ENCODE measurements at places on chromosomes 12 and 14.

- DNase-seq, result no peak
Observed at GRCh38 chr14:102209224-102209966, 69.7 kb downstream of the WDR20 start.

GRCh38 chr12:45775465-45775864 lies 46.0 kb downstream of the ARID2 start:
- no peak for DNase-seq

DNA sequence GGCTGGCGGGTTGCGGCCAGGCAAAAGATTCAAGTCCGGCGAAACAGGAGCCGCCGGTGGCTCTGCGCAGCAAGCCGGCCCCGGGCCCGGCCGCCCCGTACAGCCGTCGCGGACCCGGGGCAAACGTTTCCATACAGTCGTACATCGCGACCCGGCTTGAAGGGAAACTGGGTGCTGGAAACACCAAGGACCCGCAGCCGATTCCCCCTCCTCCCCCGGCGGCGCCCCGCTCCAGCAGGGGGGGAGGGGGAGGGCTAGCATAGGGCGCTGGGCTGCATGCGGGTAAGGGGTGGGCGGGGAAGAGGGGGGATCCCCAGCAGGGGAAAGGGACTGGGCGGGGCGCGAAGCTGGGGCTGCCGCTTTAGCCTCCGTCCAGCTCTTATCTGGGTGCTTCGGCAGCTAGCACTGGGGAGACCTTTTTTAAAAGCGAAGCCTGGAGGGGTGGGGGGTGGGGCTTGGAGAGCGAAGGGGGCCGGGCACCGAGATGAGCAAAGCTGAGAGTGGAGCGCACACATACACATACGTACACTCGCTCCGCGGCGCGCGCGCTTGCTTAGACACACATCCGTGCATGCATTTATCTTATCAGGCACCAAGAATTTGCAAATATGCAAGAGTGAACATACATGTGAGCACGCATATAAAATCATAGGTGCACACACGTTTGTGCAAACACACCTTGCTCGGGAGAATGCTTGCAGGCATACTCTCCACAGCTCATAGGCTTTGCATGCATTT lies 11.9 kb downstream of the RARG start:
- DNase-seq, result peak; percentile 83

GRCh38 chr12:50862316-50862715 lies 19.6 kb downstream of the TMPRSS12 start:
- DNase-seq, result peak; percentile 68

DNA sequence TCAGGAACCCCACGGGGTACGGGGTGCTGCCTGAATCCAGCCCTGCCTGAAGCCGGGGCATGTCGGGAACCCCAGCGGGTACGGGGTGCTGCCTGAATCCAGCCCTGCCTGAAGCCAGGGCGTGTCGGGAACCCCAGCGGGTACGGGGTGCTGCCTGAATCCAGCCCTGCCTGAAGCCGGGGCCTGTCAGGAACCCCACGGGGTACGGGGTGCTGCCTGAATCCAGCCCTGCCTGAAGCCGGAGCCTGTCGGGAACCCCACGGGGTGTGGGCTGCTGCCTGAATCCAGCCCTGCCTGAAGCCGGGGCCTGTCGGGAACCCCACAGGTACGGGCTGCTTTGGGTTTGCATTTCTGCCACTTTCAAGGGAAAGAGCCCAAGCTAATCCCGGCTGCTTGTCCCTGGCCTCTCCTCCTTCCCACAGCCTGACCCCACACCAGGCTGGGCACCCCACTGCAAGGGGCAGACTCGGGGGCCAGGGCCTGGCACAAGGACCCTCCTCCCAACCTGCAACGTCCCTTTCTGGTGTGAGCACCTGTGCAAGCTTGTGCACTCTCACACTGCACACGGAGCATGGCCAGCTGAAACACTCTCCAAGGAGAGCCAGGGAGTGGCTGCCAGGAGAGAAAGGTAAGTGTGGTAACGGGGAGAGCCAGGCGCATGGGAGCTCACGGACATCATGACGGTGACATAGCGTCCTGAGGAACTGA lies 5.6 kb upstream of the FBRSL1 start:
- DNase-seq, result no peak

DNA sequence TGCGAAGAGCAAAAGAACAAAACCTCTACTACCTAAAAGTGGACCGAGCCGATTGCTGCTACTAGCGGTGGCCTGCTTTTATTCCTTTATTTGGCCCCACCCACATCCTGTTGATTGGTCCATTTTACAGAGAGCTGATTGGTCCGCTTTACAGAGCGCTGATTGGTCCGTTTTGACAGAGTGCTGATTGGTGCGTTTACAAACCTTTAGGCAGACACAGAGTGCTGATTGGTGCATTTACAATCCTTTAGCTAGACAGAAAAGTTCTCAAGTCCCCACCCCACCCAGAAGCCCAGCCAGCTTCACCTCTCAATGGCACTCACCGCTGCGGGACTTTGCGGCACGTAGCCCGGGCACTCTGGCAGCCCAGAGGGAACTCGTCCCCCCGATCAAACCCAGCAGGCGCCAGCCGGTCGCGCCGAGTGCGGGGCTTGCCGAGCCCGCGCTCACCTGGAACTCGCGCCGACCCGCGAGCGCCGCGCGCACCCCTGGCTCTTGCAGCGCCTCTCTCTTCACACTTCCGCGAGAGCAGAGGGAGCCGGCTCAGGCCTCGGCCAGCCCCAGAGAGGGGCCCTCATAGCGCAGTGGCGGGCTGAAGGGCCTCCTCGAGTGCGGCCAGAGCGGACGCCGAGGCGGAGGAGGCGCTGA lies 8.7 kb upstream of the FGD4 start:
- peak; percentile 4 for DNase-seq

GRCh38 chr12:50387972-50388478 lies 8.4 kb downstream of the FAM186A start:
- no peak for DNase-seq

DNA sequence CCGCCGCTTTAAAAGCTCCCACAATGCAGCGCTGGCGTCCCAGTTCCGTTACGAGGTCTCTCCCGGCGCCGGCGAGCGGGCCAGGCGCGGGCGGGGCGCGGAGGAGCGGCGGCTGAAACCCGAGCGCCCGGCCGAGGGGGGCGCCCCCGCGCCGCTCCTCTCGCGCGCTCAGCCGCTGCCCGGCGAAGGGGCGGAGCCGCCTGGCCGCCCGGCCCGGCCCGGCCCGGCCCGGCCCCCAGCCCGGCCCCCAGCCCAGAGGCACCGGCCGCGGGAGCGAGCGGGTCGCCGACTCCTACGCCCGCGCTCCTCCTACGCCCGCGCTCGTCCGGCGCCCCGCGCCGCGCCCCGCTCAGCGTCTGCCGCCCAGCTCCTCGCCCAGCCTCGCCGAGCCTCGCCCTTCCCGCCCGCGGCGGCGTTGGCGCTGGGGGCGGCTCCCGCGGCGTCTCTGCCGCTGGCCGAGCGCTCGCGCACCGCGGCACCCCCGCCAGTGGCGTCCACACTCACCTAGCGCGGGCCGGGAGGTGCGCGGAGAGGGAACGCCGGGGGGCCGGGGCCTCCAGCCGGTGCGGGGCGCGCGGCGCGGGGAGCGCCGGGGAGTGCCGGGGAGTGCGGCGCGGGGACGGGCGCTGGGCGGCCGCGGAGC lies at the start of gene RASSF8:
RASSF8 (plus strand) TSS at position 255 of the 643 bp plus-strand sequence. CDS start 96,662 bp downstream, outside the sequence.
- DNase-seq, result peak; percentile 66

DNA sequence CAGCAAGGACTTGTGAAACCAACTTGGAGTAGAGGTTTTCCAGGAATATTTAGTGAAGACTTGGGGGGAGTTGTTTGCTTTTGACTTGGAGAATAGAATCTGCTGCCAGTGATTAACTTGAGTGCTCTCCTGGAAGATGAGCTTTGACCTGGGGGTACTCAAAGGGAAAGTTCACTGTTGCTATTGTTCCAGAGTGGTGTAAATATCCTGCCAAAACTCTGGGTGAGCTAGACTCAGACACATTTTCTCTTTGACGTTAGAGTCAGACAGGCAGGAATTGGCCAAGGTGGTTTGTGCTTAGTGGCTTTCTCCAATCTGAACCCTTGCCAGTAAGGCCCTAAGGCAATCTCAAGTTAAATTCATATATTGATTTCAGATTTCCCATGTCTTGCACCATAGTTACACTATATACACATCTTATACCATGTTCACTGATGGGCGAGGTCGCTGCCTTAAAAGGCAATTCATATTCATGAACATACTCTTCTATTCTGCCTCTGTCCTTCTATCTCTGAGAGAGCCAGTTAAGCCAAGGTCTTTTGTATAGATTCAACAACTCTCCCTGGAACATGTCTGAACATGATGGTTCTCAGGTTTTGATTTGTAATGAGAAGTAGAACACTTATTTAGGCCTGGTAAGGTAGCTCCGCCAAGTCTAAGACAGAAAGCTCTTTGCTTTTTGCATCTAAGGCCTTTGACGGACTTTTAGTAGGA lies 204.6 kb upstream of the SLC38A2 start:
- no peak for DNase-seq

- DNase-seq, result no peak
Observed at GRCh38 chr14:35395283-35395682, 9.3 kb downstream of the NFKBIA start.

DNA sequence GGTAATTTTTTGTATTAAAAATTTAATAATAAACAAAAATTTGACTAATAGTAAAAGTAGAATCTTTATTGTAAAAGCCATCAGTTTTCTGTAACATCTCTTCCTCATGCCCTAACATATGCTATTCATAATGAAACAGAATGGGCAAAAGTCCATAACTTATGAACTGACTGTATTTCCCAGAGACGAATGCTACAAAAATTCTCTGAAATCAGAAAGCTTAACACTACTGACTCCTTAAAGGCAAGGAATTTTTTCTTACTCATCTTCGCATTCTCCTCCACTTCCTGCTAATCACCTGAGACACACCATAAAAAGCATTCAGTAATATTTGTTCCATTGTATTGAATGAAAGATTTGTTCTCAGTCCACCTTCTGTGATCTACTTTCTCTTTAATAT lies 17.6 kb downstream of the MON2 start:
- DNase-seq, result peak; percentile 52

- DNase-seq, result no peak
Observed at GRCh38 chr14:75402867-75403413, 24.9 kb upstream of the JDP2 start.

GRCh38 chr14:69882915-69883314 lies 3.7 kb downstream of the SMOC1 start:
- no peak for DNase-seq

DNA sequence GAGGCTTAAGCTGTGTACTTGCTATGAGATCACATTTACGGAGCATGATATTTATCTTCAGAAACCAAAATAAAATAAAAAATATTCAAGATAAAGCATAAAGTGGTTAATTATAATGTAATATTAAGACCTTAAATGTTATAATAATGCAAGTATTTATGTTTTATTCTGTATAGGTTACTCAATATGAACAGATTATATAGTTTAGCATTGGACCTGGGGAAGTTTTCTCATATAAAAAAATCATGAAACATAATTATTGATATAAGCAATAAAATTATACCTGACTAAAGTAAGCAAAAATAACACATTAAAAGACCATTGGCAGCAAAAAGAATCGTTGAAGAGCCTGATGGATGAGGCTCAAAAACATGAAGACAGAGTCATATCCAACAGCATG lies 516.2 kb downstream of the SLC16A7 start:
- no peak for DNase-seq

- DNase-seq, result no peak
Observed at GRCh38 chr14:35380794-35381193, 23.8 kb downstream of the NFKBIA start.

GRCh38 chr12:131826097-131826928 lies 1.9 kb upstream of the MMP17 start:
- DNase-seq, result no peak

DNA sequence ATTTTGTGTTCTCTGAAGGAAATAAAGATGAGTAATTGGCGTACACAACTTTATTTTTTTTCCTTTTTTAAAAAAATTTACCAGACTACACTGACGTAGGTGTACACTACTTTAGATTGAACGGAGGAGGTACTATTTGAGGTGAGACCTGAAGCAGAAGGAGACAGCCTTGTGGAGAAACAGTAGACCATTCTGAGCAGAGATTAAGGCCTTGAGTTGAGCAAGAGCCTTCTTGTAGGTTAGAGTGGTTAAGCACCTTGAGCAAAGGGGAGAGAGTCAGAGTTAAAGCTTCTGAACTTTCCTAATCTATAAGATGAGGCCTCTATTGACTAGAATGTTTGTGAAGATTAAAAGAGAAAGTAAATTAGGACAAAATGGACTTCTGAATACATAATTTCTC lies 2.5 kb downstream of the LEMD3 start:
- no peak for DNase-seq

GRCh38 chr12:69062621-69063237 lies 129.8 kb upstream of the CPM start:
- DNase-seq, result no peak

GRCh38 chr12:126974779-126975178 lies 1292.2 kb upstream of the TMEM132C start:
- no peak for DNase-seq

GRCh38 chr14:28272270-28272669 lies 494.3 kb upstream of the FOXG1 start:
- DNase-seq, result no peak

DNA sequence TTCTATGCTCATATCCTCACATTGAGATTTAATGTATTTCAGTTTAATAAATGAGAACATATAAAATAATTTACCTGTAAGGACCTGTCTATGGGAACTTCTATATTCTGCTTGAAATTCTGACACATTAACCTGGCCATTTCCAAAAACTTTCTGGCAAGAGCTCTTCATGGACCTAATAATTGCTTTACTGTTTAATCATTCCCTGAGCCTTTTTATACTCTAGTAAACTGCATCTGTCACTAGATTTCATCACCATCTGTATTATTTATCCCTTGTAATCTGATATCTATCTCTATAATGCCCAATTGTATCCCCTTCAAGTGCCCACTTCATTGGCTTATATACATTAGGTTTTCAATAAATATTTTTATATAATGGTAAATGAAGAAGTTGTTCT lies 327.7 kb downstream of the RAD51B start:
- no peak for DNase-seq

DNA sequence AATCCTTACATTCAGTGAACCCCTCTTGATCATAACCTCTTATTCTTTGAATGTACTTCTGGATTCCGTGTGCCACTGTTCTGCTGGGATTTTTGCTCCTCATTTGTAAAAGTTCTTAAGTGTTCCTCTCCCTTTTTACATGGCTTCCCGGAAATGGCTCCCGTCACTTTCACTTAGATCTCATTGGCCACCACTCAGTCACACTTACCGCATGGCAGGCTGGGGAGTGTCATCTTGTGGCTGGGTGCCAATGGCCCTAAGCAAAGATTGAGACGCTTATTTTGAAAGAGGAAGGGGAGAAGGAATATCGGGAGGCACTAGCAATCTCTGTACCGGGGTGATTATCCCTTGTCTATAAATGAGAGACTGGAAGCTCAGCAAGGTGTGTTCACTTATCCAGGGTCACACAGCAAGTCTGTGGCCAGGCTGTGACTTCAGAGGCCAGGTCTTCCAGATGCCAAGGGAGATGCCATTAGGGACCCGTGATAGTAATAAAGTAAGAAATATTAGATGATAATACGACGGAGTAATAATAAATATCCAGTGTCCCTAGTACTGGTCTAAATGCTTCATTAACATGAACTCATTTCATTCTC lies 68.8 kb downstream of the RNFT2 start:
- no peak for DNase-seq

Measured in NCI-H226 (cell line).